Tibial artery (tissue), 4 donors: ENCODE measurements at places on chromosomes 13 and 19.

DNA sequence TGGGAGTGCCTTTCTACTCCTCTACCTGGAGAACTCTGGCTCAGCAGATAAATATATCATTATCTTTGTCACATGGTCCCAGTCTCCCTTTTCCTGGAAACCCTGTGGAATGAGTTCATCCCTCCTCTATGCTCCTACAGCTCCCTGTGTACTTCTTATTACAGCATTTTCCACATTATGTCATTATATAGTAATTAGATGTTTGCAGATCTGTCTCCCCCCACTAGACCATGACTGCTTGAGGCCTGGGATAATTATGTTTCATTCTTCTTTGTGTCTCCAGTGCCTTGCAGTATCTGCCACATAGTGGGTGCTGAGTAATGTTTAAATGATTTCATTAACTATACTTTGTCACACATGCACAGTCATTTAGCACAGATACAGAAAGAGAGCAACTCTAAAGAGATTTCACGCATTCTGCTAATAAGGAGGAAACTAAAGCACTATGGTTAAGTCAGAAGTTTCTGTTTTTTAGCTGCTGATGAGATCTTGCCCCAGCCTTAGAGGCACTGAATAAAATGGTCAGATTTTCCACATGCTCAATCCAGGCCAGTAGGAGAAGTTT, 66.1 kb upstream of the DIAPH3 start:
- no peak for DNase-seq

DNA sequence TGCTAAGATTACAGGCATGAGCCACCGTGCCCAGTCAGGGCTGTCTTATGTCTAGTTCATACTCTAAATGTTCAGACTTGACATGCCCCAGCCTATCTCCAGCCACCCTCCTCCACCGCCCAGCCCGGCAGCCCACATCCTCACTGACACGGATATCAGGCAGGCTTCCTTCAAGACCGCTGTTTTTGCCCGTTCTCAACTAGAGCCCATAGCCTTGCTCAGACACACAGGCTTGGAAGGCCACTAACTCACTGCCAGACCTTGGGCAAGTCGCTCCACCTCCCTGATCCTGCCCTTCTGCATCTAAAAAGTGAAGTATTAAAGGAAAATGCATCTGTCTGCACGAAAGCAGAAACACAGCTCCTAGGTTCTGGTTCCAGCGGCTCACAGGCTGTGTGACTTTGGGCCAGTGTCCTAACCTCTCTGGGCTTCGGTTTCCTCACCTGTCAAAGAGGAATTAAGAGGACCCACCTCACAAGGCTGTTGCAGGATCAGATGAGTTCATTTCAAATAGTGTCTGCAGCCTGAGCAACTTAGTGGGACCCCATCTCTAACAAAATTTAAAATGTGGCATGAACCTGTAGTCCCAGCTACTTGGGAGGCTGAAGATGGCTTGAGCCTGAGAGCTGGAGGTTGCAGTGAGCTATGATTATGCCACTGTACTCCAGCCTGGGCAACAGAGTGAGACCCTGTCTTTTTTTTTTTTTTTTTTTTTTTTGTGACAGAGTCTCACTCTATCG, 14.5 kb upstream of the CERS4 start:
- DNase-seq = no peak

DNA sequence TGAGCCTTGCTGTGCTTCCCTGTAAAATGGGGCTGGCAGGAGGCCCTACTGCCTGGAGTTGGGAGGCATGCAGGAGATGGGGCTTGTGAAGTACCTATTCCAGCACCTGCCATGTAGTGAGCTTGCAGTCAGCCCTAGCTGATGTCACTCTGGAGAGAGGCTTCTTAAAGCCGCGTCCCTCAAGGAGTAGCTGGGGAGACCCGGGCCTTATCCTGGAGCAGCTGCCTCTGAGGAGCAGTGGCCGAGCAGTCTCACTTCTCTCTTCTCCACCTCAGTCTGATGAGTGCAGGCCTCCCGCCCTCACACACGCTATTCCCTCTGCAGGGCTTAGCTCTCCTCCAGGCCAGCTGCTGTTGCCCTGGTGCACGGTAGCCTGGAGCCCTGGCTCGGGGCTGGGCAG, 18.0 kb downstream of the CLASRP start:
- DNase-seq = no peak

GRCh38 chr13:43573361-43573740, 213.4 kb downstream of the ENOX1 start:
- DNase-seq = no peak

GRCh38 chr13:105735281-105735680, 800.2 kb downstream of the EFNB2 start:
- DNase-seq = no peak

DNA sequence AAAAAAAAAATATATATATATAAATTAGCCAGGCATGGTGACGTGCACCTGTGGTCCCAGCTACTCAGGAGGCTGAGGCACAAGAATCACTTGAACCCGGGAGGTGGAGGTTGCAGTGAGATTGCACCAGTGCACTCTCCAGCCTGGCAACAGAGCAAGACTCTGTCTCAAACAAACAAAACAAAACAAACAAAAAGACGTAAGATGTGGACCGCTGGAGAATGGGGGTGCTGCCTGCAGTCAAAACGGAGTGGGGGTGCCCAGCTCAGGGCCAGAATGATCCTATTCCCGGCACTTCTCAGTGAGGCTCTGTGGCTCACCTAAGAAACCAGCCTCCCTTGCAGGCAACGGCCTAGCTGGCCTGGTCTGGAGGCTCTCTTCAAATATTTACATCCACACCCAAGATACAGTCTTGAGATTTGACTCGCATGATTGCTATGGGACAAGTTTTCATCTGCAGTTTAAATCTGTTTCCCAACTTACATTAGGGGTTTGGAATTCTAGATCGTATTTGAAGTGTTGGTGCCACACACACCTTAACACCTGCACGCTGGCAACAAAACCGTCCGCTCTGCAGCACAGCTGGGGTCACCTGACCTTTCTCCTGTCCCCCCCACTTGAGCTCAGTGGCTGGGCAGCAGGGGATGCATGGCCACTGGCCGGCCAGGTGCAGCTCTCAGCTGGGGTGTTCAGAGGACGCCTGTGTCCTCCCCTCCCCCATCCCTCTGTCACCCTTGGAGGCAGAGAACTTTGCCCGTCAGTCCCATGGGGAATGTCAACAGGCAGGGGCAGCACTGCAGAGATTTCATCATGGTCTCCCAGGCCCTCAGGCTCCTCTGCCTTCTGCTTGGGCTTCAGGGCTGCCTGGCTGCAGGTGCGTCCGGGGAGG, at the start of gene F7:
Gene F7, plus strand, starts transcription at position 760 of the 889 bp plus-strand sequence. Its CDS starts 51 bp downstream, at position 811.
- no peak for DNase-seq

GRCh38 chr13:46860722-46861121, 36.1 kb downstream of the HTR2A start:
- DNase-seq = no peak

DNA sequence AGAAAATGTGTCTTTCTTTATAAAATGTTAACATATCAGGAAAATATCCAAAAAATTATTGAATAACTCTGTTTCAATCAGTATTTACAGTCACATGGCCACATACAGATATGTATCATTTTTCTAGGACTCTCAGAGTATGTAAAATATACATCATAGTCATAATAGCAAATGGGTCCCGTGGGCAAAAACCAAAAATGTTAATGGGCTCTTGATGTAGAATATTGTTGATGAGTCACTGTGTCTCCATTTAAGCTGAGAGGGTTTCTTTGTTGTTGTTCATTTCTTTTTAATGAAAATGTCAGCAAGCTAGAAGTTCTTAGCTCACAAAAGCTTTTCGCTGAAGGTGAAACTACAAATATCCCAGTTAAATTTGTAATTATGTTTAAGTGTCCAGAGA, 1713.1 kb upstream of the PCDH20 start:
- DNase-seq = no peak

DNA sequence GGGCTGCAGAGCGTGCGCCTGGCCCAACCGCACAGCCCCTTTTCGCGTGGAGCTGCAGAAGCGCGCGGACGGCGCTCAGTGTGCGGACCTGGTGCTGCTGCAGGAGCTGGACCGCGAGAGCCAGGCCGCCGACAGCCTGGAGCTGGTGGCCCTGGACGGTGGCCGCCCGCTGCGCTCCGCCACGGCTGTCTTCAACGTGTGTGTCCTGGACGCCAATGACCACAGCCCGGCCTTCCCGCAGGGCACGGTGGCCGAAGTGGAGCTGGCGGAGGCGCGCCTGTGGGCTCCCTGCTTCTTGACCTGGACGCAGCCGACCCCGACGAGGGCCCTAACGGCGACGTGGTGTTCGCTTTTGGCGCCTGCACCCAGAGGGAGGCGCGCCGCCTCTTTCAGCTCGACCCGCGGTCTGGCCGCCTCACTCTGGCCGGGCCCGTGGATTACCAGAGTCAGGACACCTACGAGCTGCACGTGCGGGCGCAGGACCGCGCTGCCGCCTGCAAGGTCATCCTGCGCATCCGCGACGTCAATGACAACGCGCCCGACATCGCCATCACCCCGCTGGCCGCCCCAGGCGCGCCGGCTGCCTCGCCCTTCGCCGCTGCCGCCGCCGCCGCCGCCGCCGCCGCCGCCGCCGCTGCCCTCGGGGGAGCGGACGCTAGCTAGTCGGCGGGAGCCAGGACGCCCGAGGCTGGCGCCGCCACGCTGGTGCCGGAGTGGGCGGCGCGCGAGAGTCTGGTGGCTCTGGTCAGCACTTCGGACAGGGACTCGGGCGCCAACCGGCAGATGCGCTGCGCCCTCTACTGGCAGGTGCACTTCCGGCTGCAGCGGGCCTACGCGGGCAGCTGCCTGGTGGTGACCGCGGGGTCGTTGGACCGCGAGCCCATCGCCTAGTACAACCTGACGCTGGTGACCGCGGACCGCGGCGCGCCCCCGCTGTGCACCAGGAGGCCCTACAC, 172.2 kb downstream of the OLFM4 start:
- DNase-seq = no peak

DNA sequence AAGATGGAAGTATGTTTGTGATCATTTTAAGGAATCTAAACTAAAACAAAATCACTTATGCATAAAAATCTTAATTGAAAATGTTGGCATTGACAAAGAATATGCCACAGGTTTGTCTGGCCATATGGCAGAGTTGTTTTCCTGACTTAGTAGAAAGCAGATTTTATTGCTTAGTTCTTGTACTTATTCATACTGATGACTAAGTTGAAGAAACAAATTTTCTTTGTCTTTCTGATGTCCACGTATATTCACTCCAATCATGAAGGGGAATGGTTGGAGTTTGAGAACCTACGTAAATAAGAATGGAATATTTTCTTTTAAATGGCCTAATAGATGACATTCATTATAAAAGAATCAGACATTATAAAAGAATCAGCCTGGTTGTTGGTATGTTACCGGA, 8.0 kb upstream of the GPC6 start:
- no peak for DNase-seq

DNA sequence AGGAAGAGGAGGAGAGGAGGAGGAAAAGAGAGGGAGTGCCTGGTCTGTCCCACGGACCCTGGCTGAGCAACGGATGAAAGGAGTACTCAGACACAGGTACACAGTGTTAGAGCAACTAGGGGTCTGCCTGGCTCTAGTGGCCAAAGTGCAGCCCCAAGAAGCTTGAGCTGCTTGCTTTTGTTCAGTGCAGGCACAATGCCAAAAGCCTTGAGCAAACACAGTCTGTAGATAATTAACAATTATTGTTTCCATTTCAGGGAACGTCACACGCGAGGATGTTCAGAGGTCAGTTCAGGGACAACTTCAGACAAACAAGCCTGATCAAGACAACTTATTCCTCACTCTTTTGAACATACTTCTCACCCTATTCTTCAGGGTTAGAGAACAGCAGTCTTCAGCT, 32.2 kb upstream of the ZNF726 start:
- DNase-seq = no peak

DNA sequence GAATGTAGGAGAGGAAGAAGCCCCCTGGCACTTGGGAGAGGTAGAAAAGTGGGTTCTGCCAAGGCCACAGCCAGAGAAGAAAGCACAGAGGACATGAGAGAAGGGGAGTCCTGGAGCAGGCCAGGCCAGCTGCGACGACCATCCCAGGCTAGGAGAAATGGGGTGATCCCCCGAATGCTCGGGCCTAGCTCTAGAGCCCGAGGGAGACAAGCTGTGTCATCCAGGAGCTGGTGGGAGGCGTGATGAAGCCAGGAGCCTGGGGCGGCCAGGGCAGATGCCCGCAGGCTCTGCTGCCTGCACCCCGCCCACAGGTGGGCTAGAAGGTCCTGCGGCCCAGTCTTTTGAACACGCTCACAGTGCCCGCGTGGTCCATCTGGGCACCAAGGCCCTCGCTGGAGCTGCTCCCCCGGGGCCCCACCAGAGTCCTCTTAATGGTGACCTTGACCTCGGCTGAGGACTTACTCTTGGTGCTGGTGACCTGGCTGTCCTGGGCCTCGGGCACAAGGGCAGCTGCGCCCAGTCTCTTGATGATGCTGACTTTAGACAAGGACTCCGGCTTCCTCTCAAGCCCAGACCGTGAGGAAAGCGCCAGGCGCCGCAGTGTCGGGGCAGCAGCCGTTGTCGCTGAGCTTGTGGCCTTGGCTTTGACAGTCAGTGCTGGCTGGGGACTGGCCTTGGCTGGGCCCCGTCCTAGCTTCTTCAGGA, 26.5 kb downstream of the C19orf47 start:
- DNase-seq = no peak

- DNase-seq = no peak
These were observed 298.7 kb downstream of the HS6ST3 start for GRCh38 chr13:96388598-96388997.

DNA sequence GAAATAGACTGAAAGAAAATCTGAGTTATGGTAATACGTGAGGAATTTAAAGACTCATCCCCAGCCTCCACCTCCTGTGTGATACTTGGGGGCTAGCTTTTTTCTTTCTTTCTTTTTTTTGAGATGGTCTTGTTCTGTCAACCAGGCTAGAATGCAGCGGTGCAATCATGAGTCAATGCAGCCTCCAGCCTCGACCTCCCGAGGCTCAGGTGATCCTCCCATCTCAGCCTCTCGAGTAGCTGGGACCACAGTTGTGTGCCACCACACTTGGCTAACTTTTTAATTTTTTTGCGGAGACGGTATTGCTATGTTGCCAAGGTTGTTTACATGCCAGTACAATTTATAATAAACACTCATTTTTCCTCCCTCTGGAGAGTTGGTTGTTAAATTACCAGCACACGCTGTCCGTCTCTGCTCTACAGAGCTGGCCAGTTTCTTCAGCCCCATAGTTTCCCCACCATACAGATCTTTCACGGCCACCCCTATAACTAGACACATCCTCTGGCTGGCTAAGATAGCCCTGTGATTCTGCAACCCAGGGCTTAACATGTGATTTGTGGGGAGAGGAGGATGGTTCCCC, 4.8 kb downstream of the TNFSF9 start:
- DNase-seq = no peak

- no peak for DNase-seq
These were observed 74.8 kb downstream of the ABCC4 start for GRCh38 chr13:95226476-95226875.

GRCh38 chr13:76622315-76623040, 263.7 kb downstream of the KCTD12 start:
- DNase-seq = no peak
